ENCODE measurements at places on chromosomes 6 and 20. TPM values are rescaled to one million over a fixed set of nuclear protein-coding genes. Genes with fewer than 3 reads are reported as not detected.

The BPIFB2 gene
- total RNA-seq, result 0.98 TPM

- no peak for DNase-seq
Measured at GRCh38 chr6:25535632-25536225, 116.3 kb upstream of the SCGN start.

DNA sequence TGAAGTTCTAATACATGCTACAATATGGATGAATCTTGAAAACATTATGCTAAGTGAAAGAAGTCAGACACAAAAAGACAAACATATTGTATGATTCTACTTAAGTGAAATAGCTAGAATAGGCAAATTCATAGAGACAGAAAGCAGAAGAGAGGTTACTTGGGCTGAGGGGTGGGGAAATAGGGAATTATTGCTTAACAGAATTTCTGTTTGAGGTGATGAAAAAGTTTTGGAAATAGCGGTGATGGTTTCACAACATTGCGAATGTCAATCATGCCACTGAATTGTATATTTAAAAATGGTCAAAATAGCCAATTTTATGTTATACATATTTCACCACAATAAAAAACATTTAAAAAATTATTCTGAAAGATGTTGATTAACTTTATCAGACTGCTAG, 6.1 kb downstream of the SLC26A8 start:
- DNase-seq, result no peak

DNA sequence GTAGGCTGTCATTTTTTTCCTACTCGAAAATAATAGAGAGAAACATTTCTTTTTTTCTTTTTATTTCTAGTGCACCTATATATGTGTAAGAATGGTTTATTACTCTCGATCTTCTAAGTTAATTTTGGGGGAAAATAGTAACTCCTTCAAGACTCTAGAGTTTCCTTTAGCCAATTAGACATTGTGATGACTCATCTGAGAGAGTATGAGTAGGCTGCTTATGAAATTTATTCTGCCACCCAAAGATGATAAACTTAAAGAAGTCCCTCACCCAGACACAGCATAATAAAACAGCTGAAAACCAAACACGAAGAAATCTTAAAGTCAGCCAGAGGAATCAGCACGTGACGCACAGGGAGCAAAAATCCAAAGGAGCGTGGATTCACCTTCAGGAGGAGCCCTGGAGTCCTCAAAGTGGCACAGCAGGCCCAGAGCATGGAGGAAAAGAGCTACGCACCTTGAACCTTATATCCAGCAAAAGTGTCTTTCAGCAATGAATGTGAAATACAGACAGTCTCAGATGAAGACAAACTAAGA, 81.9 kb downstream of the ERMARD start:
- no peak for DNase-seq

The DACT2 gene
- total RNA-seq, result 0.32 TPM

DNA sequence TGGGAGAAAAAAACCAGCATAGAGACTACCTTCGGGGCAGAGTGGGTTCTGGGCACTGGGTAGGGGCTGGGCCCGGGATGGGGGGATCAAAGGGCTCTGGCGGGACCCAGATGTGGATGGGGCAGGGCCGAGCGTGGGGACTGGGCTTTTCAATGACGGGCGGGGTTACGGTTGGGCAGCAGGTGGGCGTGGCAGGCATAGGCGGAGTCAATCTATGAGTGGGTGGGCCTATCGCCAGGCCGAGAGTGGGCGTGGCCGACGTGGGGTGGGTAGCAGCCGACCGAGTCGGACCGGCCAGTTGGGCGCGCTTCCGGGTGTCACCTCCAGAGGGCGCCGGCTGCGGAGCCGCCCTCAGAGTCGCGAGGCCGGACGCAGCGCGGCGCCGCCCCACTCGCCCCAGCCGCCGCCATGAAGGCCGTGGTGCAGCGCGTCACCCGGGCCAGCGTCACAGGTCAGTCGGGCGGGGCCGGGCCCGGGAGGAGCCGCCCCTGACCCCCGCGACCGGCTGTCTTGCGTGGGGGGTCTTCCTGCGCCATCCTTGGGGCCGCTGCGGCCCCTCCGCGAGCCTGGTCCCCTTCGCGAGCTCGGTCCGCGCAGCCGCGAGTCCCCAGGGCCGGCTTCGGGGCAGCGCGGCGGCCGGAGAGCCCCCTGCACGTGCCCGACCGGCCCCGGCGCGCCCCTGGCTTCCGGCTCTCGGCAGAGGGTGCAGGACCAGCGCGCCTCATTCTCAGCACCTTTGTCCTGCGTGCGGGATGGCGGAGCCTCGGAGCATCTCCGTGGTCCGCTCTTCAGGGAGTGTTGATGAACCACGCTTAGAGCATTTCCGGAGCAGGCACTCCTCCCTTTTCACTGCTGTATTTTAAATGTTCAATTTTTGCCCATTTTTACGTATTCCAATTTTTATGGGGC, at the start of gene DTD1:
TSS of gene DTD1 (plus strand) at position 390 of the 909 bp plus-strand sequence. CDS start at position 409, 19 bp downstream.
- peak; percentile 91 for DNase-seq

- no peak for DNase-seq
Measured at GRCh38 chr20:22597303-22597702, 12.9 kb upstream of the FOXA2 start.

The DNPH1 gene
- total RNA-seq, result 53.7 TPM

- peak; percentile 78 for DNase-seq
Measured at GRCh38 chr20:266596-267562, 9.4 kb downstream of the DEFB132 start.

DNA sequence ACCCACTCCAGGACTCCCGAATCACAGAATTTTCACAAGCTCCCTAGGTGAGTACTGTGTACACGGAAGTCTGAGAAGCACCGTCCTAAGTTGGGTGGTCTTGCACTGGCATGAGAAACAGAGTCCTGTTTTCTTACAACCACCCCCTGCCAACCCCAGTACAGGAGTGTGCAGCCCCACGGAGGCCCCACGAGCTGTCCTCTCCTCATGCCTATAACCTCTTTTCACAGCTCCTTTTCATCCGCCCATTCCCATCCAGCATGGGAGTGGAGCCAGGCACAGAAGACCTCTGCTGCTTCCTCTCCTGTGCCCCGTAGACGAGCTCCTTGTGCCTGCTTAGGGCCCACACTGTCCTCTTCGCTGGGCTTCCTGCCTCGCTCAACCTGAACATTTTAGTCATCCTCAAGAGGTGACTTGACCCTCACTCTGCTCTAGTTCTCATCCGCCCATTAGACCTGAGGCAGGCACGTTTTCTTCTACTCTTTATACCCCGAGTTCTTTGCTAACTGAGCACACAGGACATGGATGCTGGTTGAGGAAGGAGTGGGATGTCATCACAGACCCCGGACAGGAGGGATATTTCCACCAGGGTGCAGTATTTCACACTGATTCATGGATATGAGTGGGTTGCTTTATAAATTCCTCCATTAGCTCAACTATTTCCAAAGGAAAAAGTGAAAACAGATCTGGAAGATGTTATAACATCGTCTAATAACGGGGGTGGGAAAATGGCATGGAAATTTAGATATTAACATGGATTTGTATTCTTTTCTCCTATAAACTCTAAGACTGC, 160.5 kb downstream of the TTLL2 start:
- no peak for DNase-seq

The AIG1 gene
- total RNA-seq, result 53.6 TPM

DNA sequence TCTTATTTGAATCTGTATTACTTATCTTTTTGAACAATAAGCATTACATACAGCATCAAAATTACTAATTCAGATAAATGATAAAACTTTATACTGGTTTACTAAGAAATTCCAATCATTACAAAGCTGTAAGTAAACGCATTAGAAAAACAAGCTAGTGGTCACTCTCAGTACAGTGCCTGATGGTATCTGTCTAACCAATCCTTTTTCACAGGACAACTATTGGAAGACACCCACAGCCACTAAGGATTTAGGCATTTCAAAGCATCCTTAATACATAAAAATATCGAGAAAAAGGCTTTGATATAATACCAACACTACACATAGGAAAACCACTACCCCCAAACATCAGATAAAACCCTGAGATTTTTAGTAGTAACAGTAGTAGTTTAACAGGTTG, 2.6 kb downstream of the CD164 start:
- DNase-seq, result no peak

GRCh38 chr6:90403489-90404381, 107.1 kb upstream of the BACH2 start:
- peak; percentile 61 for DNase-seq
